Cardiac septum (tissue), 1 donor: ENCODE measurements at places on chromosomes 7 and 10. TPM values are rescaled to one million over a fixed set of nuclear protein-coding genes. Genes with fewer than 3 reads are reported as not detected.

GRCh38 chr7:117347480-117347879 lies 24.6 kb upstream of the WNT2 start:
- DNase-seq: no peak

- no peak for DNase-seq
These were observed 2.4 kb downstream of the RASGEF1A start for GRCh38 chr10:43264344-43264964.

SEMA4G gene
- total RNA-seq: 1.0 TPM

TMEM270 gene
- not detected for total RNA-seq

DNA sequence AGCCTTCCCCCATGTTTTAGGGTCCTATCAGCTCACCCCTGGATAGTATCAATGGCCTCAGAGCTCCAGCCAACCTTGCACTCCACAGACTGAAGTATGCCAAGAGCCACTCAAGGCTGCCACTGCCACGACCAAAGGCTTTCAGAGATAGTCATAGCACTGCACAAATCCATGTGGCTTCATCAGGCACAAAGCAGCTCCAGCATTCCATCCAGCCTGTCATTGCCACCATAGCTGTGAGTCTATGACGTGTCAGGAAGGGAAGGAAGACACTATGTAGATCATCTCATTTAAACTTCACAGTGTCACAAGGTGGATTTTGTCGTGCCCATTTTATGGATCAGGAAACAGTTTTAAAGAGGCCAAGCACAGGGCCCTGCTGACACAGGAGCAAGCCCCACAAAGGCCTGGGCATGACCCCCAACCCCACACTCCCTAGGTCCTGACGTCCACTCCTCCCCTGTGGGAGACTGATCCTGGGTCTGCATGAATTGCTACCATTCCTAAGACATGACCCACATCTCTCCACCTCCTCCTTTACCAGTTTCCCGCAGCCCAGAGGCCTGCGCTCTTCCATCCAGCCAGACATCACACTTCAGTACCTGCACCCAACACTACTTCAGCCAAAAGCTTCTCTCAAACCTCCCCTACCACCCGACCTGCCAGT lies 119.4 kb downstream of the DIP2C start:
- DNase-seq: peak; percentile 38

MPP7 gene
- total RNA-seq: 13.1 TPM

GRCh38 chr10:3208481-3209406 lies 36.2 kb upstream of the PITRM1 start:
- DNase-seq: no peak

SLC13A1 gene
- total RNA-seq: not detected

GRCh38 chr10:130263289-130263688 lies 127.1 kb downstream of the GLRX3 start:
- DNase-seq: no peak

- DNase-seq: no peak
These were observed 24.1 kb downstream of the MINDY4 start for GRCh38 chr7:30795161-30795948.

- DNase-seq: no peak
These were observed 117.9 kb downstream of the NPY start for GRCh38 chr7:24401628-24402593.

GRCh38 chr7:148014001-148014400 lies 576.6 kb upstream of the C7orf33 start:
- DNase-seq: no peak
